ENCODE measurements at places on chromosomes 5 and 9. TPM values are rescaled to one million over a fixed set of nuclear protein-coding genes. Genes with fewer than 3 reads are reported as not detected.
A peak's percentile ranks its signal among the peaks of the same experiment; 100 is the strongest.

GRCh38 chr5:24862117-24862516 is 217.3 kb upstream of the CDH10 start:
- no peak for ATAC-seq

DNA sequence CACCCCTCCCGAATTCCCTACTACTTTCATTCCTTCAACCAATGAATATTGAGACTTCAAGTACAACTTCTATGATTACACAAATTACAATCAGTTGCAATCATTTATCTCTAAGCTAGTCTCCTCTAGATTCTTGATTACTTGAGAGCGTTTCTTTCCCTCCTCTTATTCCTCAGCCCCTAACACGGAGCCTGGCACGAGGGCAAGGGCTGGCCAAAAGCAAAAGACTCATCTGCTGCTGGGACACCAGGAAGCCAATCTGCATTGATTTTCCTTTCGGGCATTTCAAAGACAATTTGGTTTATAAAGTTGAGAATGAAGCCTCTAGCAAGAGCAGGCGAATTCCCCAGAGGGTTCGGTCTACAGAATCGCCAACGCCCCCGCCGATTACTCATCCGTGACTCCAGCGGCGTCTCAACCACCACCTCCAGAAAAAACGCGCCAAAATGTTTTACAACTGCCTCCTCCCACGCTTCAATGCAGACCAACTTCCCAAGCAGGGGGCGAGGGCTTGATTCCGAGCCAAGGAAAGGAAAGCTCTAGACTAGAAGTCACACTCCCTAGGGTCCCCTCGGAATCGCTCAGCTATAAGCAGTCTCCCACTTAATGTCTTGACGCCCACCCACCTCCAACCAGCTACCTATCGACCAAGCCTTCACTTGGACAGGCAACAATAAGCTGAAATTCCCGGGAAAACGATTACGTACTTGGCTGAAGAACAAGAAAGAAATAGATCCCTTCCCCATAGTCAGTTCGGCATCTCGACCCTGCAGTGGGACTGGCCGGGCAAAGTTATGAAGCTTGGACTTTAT is 1.5 kb downstream of the PCSK1 start:
- peak; percentile 1 for ATAC-seq

GRCh38 chr5:107594253-107595045 is 76.3 kb downstream of the EFNA5 start:
- ATAC-seq = peak; percentile 36

The PPP1R26 gene
- total RNA-seq = 19.5 TPM

DNA sequence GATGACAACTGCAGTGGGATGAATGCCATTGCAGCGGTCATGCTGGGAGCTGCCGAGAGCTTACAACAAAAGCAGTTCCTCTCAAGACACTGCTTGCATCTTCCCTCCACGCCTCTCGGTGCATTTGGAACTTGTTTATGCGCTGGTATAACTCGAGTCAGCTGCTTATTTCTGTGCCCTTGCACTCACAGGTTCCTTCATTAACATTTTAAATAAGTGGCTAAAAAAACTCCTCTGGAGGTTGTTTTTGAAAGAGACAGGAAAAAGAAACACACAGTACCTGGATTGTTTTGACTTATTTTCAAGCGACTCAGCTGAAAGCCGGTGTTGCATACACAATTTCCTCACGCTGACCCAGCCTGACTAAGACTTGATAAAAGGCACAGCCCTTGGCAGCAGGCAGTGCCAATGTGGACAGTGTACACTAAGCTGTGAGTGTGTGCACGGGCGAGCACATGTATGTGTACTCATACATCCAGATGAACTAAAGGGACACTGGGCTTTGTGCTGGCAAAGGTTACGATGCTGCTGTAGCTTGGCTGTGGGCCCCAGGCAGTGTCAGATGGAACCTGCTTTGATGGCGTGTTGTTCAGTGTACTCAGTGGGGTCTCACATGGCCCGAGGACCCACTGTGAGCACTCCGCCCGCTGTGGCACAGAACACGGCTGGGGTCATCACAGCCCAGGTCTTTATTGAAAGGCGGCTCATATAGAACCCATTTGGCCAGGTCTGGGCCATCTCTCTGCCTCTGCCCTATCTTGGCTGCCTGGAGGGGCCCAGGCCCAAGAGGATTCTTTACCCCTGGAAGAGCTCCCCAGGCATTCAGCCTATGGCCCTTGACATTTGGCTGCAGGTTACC is 92.3 kb downstream of the ANKRD33B start:
- peak; percentile 64 for ATAC-seq

- ATAC-seq = peak; percentile 84
Observed at GRCh38 chr5:181181650-181182565, 23.1 kb downstream of the TRIM7 start.

- no peak for ATAC-seq
Observed at GRCh38 chr9:123261006-123261677, 7.2 kb downstream of the STRBP start.

The NIPAL4 gene
- 0.16 TPM for total RNA-seq

GRCh38 chr5:116090302-116090701 is 5.5 kb downstream of the COMMD10 start:
- ATAC-seq = no peak

DNA sequence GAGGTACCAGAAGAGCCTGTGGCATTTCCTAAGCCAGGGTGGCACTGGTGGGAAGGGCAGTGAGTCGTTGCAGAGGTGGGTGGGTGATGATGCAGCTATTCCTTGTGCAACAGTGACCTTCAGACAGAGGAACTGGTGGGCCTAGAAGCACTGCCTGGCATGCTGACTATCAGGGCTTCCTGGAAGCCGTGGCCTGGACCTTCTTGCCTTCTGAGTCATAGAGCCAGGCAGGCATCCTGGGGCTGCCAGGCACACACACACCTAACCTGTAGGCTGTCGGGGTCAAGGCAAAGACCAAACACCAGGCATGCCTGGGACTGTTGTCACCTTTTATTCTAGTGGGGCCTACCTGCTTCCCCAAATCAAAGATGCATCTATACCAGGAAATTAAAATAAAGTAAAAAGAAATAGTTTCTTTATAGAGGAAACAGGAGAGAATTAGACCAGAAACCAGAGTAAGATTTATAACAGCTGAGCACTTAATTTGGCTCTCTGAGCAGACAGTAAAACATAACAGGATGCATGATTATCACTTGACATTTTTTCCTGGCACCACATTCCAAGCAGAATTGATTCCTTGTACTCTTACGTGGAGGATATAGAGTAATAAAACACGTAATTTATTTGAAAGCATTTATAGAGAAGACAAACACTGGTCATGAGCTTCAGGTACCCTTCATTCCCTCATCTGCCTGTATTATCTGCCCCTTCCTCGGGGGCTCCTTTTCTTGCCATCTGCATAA is 25.1 kb downstream of the NANS start:
- no peak for ATAC-seq

The PHF24 gene
- total RNA-seq = 1.1 TPM

- ATAC-seq = no peak
Observed at GRCh38 chr5:150502847-150503246, 5.1 kb upstream of the NDST1 start.

GRCh38 chr5:43533646-43534045 is 18.7 kb upstream of the C5orf34 start:
- ATAC-seq = no peak

DNA sequence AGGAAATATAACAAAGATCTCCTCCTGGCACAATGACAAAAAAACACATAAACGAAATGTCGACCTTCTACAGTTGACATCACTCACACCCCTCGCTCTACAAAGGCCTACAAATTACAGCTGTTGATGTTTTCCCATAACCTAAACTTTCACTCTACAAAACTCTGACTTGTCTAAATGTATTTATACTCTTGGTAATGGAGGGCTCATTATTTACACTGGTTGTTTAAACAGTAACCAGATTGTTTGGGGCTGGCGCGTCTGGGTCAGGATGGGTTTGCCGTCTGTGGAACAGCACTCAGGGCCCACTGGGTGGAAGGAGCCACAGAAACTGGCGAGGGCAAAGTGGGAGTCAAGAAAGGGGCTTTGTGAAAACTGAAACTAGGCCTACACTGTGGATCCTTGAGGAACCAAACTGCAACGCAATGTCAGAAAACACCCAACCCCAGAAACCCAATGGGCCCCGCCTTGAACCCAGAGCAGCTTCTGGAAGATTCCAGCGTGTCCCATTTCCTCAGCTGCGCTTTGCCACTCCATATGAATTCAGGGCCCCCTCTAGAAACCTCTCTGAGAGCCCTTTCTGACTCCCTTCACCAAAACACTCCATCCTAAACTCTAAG is 136.7 kb downstream of the ROR2 start:
- ATAC-seq = no peak

- ATAC-seq = no peak
Observed at GRCh38 chr5:115940080-115940810, 22.0 kb upstream of the LVRN start.

The CAPSL gene
- not detected for total RNA-seq

GRCh38 chr5:61281686-61282085 is 50.4 kb upstream of the ZSWIM6 start:
- ATAC-seq = no peak

The PCDHAC2 gene
- not detected for total RNA-seq

The PFN3 gene
- total RNA-seq = not detected

DNA sequence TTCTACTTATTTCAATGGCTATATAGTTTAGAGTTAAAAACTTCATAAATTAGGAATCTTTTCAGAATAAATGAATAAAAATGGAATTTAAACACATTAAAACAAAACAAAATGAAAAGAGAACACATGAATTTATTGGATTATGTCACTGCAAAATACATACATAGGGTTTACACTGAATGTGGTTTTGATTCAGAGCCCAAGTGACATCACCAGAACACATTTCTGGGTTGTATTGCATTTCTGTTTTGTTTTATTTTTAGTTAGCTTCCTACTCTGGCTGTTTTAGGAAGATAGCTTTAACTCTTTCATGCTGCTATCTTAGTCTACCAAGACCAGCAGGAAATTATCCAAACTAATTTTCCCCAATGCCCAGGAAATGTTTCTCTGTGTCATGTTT is 1935.0 kb downstream of the EFNA5 start:
- no peak for ATAC-seq

The STC2 gene
- 4.1 TPM for total RNA-seq

The ANGPTL2 gene
- total RNA-seq = 1.2 TPM

The LCN1 gene
- total RNA-seq = not detected

The ZNF169 gene
- 3.7 TPM for total RNA-seq

The ZDHHC11 gene
- 7.4 TPM for total RNA-seq

GRCh38 chr9:93463638-93464248 is 10.4 kb upstream of the FAM120AOS start:
- no peak for ATAC-seq

DNA sequence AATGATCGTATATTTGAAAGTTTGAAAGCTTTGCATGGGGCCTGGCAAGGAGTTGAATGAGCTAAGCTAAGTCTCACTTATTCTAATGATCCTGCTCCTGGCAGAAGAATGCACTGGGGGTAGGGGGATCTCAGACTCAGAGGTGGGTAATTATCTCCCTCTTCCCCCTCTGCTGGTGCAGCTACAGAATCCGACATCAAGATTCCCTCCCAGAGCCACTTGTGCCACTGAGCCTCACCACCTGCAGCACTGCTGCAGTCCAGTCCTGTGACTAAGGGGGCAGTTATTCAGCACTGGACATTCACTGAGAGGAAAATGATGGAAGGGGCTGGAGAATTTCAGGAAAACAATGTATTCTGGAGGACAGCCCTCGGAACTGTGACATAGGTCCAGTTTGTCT is 205.8 kb downstream of the DEPDC1B start:
- ATAC-seq = no peak

GRCh38 chr5:126363658-126364057 is 59.6 kb upstream of the GRAMD2B start:
- ATAC-seq = no peak

DNA sequence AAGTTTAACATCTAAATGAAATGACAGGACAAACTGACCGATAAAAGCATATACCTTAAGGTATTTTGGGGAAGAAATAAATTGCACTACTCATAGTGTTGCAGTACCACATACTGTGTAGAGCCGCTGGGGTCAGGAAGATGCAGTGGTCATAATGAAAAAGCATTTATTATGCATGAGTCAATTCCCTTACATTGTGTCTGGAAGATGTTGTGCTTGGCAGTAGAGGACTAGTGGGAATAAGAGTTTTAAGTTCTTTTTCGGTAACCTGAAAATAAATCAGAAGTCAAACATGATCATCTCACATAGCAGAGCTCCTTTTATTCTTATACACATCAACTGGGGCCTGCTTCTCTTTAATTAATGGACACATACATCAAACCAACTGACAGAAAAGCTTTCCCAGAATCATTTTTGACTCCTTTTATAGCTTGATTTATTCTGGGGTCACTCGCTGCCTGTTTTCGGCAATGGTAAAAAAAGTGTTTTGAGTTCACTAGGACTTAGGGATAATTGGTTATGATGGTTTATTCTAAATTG is 262.5 kb upstream of the CHD1 start:
- ATAC-seq = peak; percentile 71

GRCh38 chr5:66621736-66622135 is 25.5 kb downstream of the MAST4 start:
- ATAC-seq = no peak

- ATAC-seq = peak; percentile 70
Observed at GRCh38 chr5:16552666-16553343, 64.0 kb downstream of the RETREG1 start.

The DOCK2 gene
- 109 TPM for total RNA-seq

DNA sequence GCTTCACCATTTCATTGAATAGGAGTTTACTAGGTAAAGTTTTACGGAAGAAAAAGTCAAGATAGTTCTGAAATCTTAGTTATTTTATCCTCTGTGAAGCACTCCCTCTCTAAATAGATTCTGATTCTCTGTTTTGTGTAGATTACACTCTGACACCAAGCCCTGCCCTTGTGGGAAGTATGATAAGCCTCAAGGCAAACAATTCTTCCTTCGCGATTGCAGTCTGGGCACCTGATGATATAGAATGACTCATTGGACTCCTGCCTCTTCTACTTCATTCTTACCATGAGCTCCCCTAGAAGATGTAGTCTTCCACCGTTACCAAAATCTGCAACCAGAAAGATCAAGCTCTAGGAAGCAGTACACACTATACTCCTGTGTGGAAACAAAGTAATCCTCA is 626.9 kb upstream of the PTGER4 start:
- no peak for ATAC-seq

DNA sequence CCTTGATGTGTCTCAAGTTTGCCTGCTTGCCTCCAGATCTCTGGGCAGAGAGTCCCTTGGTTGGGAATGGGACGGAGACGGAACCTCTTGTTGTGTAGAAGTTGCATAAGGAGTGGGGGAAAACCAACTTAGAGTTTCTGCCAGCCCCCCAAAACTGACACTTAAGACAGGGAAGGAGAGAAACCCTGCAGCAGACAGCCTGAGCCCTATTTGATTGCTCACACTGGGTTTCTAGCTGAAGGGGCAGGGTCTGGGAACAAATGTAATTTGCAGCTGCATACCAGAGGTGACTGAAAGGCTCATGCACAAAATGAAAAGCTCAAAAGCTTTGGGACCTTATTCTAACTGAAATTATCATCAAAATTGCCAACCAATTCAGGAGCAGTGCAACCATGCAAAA is 254.5 kb downstream of the RASEF start:
- ATAC-seq = no peak

- ATAC-seq = no peak
Observed at GRCh38 chr9:92714787-92715487, 45.0 kb upstream of the IPPK start.

- no peak for ATAC-seq
Observed at GRCh38 chr9:124513376-124513994, 6.3 kb upstream of the NR5A1 start.

The PCDHA4 gene
- 0.05 TPM for total RNA-seq

- no peak for ATAC-seq
Observed at GRCh38 chr9:17994695-17995425, 416.0 kb downstream of the SH3GL2 start.

GRCh38 chr5:19676895-19677294 is 311.1 kb downstream of the CDH18 start:
- no peak for ATAC-seq
